SW 1271 (cell line): ENCODE measurements at places on chromosomes 11 and 22.

DNA sequence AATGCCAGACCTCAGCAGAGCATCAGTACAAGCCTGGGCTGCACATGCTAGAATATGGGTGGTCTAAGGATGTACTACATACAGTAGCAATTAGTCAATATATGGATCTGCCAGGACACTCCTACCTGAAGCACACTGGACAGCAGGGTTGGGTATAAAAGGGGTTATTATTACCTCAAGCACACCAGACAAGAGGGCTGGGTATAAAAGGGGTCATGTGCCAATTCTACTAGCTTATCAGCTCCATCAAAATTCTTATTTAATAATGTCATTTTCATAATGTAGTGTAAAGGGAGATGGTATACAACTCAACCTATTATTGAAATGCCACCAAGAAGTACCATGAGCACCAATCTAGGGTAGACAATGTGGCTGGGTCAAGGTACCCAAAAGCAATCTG, 44.7 kb upstream of the PRODH start:
- DNase-seq = no peak

- no peak for DNase-seq
These were observed 16.8 kb downstream of the PRR5L start for GRCh38 chr11:36312611-36313472.

GRCh38 chr22:45304971-45305370, 4.8 kb upstream of the FAM118A start:
- no peak for DNase-seq

- DNase-seq = no peak
These were observed 40.8 kb downstream of the BID start for GRCh38 chr22:17733466-17733865.

GRCh38 chr11:62923601-62924411, 2.6 kb upstream of the CHRM1 start:
- DNase-seq = no peak

- DNase-seq = peak; percentile 49
These were observed 940 bp upstream of the C11orf91 start for GRCh38 chr11:33701302-33702230.

DNA sequence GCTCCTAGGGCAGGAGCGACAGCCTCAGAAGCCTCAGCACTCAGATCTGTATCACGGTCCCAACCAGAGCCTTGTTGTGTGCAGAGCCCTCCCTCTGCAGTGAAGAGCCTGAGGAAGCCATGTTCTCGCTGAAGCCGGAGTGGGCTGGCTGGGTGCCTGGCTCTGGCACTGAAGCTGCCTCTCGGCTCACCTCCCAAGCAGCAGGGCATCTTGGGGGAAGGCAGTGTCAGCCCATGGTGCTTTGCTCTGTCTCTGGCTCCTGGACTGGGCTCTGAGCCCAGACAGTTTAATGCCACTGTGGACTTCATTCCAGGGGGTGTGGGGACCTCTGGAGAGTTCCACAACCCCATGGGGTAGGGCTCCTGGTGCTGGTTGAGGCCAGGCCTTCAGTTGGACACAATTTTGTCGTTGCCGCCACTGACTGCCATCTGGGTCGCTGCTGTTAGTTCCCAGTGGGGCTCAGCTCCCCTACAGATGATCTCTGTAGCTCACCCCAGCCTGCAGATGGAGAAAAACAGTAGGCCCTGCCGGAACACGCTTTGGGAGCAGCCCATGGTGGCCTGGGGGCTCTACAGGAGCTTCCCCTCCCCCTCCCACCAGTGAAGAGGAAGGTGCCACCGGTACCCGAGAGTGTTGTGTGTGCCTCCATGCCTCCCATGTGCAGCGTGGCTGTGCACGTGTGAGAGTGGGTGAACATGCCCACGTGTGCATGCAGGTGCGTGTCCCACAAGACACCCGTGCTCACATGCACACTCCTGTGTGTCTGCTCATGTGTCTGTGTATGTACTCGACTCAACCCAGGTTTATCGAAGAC, 86.5 kb upstream of the B3GAT1 start:
- no peak for DNase-seq

- DNase-seq = no peak
These were observed 36.9 kb downstream of the IGF2 start for GRCh38 chr11:2102132-2102882.

DNA sequence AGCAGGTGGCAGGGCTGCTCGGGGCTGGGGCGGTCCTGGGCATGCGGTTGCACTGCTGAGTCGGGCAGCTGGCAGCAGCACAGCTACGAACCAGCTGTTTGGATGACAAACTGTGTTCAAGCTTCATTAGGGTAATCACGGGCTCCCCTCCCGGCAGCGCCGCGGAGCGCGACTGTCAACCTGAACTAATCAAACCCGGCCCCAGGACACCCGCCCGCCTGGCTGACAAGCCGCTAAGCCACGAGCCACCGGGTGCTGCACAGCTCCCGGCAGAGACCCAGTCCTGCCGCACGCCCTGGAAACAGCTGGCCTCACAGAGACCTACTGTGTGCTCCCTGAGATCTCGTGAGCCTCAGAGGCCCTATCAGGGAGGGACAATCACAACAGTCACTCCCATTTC, 60.6 kb upstream of the TCF20 start:
- no peak for DNase-seq

GRCh38 chr11:14698771-14699170, 55.2 kb downstream of the PDE3B start:
- DNase-seq = no peak

- DNase-seq = no peak
These were observed 103.0 kb upstream of the CD44 start for GRCh38 chr11:35035894-35036408.

- DNase-seq = no peak
These were observed 14.3 kb downstream of the TOLLIP start for GRCh38 chr11:1295086-1295485.

DNA sequence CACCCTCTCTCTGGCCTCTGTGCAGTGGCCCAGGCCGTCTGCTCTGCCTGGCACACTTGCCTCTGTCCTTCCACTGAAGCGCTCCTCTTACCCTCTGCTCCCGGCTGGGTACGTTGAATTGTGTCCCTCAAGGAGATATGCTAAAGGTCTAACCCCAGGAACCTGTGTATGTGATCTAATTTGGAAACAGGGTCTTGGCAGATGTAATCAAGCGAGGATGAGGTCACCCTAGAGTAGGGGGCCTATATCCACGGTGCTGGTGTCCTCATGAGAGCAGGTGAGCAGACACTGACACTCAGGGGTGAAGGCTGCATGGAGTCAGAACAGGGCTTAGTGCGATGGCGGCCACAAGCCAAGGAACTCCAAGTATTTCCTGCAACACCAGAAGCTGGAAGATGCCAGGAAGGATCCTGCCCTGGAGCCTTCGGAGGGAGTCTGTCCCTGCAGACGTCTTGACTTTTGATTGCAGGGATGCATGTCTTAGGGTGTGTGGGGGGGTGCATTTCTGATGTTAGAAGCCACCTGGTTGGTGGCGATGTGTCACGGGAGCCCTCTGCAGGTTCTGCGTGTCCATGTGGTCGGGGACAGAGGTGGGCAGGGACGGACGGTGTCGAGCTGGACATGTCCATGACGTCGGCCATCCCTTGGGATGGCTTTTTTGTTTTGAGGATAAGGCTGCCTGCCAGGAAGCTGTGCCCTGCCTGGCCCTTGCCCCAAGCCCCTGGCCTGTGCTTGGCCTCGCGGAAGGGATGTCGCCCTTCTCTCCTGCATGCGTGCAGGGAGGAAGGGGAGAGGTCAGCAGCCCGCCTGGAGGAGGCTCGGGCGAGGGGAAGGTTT, 68.6 kb downstream of the LRP5 start:
- DNase-seq = no peak
